ENCODE measurements at places on chromosomes 7 and 10.

GRCh38 chr10:5644930-5645329 is 21.5 kb downstream of the ASB13 start:
- DNase-seq: no peak

DNA sequence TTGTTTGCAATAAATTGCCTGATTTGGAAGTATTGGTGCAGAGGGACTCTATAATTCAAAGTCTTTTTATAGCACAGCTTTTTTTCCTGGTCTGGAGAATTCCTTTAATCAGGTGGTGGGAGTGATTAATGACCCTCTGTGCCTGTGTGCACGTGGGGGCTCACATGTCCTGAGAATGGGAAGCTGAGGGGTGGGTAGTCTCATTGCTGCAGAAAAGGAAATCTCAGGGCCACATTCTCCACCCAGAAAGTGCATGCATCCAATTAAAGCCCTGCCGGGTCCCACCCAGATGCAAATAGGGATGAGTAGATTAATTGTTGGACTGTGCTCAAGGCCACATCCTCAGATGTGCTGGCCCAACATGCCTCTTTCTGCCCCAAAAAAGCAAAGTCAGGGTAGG is 324.7 kb downstream of the CXCL12 start:
- DNase-seq: no peak

GRCh38 chr10:123390332-123390731 is 236.1 kb downstream of the BUB3 start:
- DNase-seq: no peak

GRCh38 chr10:117441361-117441760 is 66.1 kb upstream of the PDZD8 start:
- DNase-seq: no peak

GRCh38 chr10:119281581-119282071 is 74.3 kb downstream of the GRK5 start:
- no peak for DNase-seq

DNA sequence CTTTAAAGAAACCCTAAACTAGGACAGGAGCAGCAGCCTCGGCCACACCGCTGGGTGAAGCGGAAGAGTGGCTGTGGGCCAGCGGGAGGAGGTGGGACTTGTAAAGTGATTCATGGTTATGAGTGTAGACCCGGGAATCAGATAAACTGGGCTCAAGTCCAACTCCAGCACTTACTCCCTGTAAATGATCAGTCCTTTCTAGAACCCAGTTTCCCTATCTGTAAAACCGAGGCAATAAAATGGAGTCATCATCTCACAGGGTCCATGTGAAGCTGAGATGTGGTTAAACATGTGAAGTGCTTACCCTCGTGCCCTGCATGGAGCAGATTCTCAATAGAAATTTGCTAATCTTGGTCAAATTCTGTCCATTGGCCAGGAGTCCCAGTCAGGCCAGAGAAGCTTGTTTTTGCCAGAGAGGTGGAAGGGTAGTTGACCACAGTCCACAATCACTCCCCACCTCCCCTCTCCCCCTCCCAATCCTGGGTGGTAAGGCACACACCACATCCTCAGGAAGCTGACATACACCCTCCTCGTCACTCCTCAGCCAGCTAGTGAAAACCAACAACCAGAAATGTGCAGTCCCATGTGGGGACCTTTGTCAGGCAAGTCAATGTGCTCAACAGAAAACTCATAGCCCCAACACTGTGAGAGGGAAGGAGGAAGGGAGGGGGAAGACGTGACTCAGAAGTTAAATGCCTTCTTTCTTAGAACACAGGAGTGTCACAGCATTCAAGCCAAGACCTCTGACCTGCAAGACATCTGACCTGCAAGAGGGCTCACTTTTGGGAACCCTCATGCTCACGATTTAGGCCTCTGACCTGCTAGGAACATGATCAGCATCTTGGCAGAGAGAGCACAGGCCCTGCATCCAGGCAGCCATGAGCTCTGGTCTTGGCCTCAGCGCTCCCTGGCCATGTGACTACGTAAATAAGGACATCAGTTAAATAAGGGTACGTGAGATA is 145.1 kb downstream of the PLXNA4 start:
- peak; percentile 57 for DNase-seq

GRCh38 chr10:130234171-130234965 is 98.2 kb downstream of the GLRX3 start:
- no peak for DNase-seq

- DNase-seq: no peak
Measured at GRCh38 chr10:78507510-78508160, 474.0 kb downstream of the RPS24 start.

GRCh38 chr7:139490130-139490529 is 6.7 kb upstream of the KLRG2 start:
- DNase-seq: no peak

DNA sequence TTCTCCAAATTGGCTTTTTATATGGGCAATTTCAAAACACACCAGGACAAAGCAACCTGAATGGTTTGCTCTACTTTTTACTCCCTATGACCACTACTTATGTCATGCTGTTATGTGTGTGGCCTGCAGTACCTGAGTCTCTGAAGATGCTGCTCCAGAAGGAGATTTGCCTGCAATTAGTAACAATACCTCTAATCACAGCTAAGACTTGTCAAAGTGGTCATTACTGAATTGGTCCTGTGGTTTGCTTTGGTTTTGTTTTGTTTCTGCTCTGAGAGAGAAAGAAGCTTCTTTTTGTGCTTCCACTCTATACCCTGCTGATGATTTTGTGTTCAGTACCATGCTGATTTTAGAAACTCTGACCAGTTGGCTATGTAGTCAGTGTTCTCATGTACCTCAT is 25.5 kb downstream of the HGF start:
- no peak for DNase-seq

GRCh38 chr7:20577441-20578071 is 37.9 kb upstream of the ABCB5 start:
- peak; percentile 3 for DNase-seq

DNA sequence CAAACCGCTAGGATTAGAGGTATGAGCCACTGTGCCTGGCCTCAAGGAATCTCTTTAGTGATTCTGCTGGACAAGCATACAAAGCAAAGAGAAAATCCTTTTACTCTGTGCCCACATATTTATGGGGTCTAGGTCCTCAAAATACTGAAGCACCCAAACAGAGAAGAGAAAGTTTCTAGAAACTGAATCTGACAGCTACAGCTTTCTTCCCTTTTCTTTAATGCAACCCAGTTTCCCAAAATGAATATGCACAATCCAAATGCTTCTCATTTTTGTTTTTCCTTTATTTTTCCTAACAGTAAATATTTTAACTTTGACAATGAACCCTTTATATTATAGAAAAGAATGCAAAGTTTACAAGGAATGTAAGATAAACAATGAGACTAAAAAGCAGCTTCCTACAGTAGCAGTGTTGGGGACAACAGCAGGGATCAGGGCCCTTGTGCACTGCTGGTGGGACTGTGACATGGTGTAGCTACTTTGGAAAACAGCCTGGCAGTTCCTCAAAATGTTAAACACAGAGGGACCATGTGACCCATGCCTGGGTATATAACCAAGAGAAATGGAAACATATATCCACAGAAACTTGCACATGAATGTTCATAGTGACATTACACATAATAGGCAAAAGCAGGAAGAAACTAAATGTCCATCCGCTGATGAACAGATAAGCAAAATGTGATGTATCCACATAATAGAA is 325.2 kb downstream of the PRPF18 start:
- no peak for DNase-seq

DNA sequence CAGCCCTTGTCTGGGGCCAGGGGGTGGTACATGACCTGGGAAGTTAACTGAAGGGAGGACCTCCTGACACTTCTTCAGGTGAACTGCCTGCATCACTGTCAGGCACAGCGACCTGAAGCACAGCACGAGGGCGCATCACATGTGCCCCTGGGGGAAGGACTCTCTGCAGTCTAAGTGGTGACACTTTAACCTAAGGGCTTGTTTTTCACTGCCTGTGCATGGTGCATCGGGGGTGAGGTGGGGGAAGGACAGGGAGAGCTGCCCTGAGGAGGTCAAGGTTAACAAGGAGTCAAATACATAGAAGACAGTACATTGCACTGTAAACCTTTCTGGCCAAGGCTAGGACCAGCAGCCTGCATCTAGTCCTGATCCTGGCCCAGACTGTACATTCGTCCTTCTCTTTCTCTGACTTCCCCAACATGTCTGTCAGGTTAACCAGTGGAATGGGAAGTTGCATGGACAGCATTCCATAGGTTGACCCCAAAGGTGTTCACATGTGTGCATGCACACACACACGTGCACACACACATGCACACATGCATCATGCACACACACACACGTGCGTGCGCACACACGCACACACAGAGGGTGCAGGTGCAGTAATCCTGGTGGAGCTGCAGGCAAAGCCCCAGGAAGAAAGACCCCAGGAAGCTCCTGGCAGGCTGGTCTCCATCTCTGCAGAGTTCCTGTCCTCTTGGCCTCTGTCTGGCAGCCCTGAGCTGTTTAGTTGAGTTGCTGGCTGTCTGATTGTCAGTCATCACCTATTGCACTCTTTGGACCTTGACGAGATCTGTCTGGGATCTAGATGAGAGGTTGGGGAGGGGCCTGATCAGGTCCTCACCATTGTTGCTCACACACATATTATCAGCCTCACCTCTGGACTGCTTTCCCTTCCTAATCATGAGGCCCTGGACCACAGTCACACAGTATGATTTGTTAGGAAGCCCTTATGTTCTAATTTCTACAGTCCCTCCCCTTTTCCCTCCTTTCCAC is 37.8 kb downstream of the WDFY4 start:
- DNase-seq: no peak

DNA sequence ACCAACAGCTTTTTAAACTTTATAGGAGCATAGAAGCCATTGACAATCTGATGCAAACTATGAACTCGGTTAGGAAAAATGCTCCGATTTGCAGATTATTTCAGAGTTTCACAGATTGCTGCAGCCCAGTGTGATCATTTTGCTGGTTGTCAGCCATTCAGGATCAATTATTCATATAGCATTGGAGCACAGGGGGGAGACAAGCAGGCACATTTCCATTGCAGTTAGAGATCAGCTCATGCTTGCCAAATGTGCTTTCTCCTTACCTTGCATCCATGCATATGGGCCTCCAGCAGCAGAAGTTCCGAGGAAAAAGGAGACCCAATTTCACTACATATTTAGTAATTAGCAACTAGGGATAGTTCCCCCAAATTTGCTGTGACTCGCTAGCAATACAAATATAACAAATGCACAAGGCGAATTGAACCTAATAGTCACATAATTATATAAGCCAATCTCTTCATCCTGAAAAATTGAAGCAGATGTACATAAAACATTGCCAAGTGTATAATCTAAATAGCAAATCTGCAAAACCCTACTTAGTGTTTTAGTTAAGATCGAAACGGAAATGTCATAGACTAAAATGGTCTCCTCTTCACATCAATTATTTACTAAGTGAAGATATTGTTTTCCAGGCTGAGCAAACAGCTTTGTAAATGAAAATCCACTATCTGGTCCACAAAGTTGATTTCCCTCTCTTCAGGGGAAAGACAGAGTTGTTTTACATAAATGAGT is 49.5 kb upstream of the RSU1 start:
- no peak for DNase-seq

- DNase-seq: no peak
Measured at GRCh38 chr7:116970238-116970910, 17.1 kb downstream of the ST7 start.

DNA sequence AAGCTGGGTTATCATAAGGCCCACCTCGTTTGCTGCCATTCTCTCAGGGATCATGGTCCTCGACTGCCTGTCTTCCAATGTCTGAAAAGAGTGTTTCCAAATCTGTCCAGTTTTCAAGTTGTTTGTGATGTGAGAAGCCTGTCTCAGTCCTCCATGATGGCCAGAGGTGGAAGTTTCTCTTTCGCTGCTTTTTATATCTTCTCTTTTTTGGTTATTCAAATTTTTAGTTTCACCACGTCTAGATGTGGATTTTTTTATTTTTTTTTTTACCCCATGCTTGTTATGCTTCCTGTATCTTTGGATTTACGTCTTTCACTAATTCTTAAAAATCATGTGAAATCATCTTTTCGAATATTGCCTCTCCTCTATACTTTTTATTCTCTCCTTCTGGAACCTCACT is 6.1 kb upstream of the RBM33 start:
- DNase-seq: no peak

Data from KBM-7 (cell line).